ENCODE measurements at places on chromosomes 1 and 21.
A peak's percentile ranks its signal among the peaks of the same experiment; 100 is the strongest.

DNA sequence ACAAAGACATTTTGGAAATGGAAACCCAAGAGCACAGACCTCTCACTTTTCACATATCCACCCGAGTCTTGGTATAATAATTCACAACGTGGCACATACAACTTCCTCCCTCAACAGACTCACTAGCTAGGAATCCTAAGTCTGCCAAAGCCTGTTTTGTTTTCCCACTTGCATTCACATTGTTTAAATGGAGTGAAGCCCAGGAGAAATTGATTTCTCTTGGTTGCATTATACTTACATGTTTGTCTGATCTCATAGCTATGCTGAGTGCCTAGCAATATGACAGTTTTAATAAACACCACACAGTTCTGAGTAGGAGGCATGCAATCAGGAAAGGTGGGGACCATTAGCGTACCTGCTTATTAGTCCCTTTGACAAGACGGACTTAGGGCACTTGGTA is 348.6 kb upstream of the ADGRL4 start:
- no peak for DNase-seq

- no peak for DNase-seq
These were observed 58.3 kb downstream of the UBE2T start for GRCh38 chr1:202283379-202283844.

DNA sequence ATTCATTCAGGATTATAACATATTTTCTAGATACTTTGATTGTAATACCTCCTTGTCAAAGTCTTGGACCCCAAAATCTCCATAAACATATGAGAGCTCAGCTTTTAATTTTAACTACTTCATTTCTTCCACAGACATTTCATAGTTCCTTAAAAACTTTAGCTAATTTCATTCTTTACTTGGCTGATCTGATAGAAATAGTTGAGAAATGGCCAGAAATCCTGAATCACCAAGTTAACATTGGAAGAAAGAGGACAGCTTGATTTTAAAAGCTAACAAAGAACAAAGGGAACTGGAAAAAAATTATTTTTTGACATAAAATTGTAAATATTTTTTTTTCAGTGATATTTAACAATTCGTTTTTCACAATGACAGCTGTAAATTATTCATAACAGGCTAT is 216.5 kb downstream of the NTNG1 start:
- no peak for DNase-seq

GRCh38 chr21:45724345-45724961 is 80.9 kb downstream of the PCBP3 start:
- no peak for DNase-seq

DNA sequence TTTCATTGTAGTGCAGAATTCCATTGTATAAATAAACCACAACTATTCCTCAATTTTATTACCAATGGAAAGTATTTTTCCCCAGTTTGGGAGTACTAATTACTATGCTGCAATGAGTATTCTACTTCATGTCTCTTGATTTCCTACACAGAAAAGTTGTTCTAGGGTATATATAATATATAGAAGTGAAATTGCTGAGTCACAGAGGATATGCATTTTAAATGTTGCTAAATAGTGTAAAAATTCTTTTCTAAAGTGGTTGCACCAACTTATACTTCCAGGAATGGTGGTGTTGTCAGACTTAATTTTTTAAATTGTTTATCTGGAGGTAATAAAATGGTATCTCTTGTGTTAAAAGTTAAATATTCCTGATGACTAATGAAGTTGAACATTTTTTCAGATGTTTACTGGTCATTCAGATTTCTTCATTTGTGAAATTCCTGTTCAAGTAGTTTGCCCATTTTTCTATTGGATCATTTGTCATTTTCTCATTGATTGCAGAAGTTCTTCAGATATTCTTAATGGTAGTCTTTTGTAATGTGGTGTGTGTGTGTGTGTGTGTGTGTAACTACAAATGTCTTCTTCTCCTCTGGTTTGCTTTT is 19.1 kb upstream of the MYOG start:
- DNase-seq, result no peak

- DNase-seq, result no peak
These were observed 2.4 kb upstream of the RNU5D-1 start for GRCh38 chr1:44733365-44733764.

GRCh38 chr21:40095477-40095876 is 228.2 kb downstream of the PCP4 start:
- no peak for DNase-seq

- DNase-seq, result no peak
These were observed 165.3 kb upstream of the SYT6 start for GRCh38 chr1:114318961-114319360.

DNA sequence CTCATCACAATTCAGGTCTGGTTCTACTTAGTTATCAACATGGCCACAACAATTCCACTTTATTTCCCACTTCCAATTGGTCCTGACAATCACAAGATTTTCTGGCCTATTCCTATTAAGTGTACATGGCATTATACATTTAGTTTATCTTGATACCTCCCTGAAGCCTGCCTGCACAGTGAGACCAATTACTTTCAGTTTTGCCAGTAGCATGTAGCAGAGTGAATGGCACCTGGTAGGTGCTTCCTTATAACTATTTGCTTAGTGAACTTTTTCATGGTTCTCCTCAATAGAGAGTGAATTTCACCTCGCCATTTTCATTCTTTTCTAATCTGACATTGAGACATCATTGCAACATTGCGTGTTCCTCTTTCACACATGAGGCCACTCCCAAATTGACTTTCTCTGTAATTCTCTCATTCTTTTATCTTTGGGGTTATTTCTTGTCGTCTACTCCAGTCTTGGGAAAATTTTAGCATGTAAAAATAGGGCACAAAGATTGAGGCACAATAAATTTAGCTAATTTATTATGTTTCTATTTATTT is 124.3 kb downstream of the DISC1 start:
- DNase-seq, result no peak

- no peak for DNase-seq
These were observed at the start of gene LDLRAD1 for GRCh38 chr1:54017979-54018378. LDLRAD1 (minus strand) TSS chr1:54018186; CDS start chr1:54018112, 74 bp downstream.

- DNase-seq, result no peak
These were observed 24.4 kb downstream of the OR10R2 start for GRCh38 chr1:158496374-158496773.

DNA sequence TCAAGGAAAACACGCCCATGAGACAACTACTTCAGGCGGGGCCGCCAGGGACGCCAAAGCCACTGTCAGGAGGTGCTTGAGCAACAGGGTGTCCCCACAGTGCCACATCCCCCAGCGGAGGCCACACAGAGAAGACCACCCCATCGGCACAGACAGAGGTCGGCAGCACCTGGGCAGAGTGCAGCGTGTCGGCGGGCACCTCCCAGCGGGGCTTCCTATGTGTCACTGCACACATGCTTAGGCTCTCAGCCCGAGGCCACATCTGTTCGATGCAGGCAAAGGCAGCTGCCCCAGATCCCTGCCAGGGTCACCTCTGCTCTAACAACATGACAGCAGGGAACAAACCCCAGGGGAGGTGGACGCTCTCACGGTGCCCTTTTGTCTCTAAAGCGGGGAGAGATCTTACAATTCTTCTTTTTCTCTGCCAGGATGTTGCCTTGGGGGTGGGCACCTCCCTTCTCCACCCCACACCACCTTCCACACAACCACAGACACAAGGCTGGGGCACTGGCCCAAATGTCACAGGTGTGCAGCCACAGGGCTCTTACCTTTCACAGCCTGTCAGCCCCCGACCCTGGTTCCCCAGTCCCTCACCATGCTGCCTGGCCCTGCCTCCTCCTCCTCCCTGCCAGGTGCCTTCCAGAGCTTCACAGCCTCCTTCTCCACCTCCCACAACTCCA is 4.2 kb downstream of the KRTAP10-8 start:
- DNase-seq, result no peak

- DNase-seq, result no peak
These were observed 63.6 kb upstream of the KIF26B start for GRCh38 chr1:245091171-245091621.

DNA sequence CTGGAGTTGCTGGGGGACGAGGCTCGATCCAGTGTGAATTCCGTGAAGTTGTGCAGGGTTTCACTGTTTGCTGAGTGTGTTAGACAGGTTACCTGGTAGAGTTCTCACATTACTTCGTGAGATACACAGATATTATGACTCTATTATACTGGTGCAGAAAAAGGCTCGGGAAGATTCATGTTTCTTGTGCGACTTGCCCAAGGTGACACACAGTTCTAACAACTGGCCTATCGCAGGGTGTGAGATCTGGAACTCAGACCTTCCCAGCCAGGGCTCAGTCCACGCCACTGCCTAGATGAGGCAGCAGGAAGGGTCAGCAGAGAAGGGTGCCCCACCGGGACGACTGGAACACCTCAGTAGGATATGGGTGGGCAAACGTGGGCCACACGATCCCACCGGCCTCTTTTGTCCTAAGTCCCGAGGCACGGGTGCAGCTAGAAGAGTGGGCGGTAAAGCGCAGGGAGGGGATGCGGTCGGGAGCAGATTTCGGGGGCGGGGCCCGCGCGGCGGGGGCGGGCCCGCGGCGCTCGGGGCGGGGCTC is 296 bp upstream of the RNPEP start:
- DNase-seq, result peak; percentile 75

- no peak for DNase-seq
These were observed 74.6 kb downstream of the SLC25A24 start for GRCh38 chr1:108125312-108126138.

DNA sequence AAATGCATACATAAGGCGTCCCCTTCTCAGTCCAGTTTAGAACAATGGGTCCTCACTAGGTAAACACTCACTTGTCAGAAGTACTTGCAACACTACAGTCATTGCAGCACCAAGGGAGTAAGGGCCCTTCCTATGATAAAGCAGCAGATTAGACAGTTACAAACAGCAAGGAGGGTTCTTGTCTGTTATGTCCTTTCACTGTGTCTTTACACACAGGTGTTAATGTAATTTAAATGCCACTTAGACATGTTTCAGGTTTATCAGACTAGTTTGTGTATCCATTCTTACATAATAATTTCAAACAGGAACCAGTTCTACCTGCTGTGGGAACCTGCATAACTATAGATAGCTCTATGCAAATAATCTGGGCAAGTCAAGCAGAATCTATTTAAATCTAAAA is 105.6 kb upstream of the USH2A start:
- no peak for DNase-seq

DNA sequence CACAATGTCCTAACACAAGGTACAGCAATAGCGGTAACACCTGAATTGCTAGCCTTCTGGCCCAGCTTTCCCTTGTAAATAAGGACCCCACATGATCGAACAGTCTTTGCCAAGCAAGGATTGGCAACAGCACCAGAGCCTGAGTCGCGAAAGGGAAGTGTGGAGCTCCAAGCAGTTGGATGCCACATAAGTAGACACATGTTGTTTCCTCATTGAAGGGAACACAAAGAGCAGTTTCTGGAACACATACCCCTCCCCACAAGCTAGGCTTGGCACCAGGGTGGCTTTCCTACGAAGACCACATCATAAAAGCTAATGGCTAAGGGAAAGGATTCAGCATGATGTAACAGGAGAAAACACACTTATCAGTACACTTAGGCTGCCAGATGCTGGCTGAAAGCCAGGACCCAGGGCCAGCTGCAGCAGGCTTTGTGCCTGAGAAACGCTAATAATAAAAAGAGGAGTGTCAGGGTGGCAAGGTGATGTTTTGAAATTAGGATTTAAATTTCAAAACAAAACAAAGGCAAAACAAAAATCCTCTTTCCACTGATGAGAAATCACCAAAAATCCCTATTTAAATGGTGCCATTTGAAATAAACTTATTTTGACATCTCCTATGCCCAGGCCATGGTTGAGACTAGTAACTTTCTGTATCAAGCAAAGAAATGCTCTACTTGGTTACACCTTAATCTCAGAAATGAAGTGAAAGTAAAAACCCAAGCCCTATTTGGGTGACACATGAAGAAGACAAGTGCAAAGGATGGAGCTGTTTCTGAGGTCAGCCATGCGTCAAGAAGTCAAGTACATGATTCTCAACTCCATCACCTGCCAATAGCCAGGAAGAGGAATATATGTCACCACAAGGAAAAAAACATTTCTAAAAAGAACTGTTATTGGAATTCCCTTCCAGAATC is 11.9 kb upstream of the CPLANE2 start:
- DNase-seq, result no peak

GRCh38 chr1:38826886-38827285 is 32.7 kb downstream of the RRAGC start:
- DNase-seq, result no peak

- DNase-seq, result no peak
These were observed 5.5 kb downstream of the SEC16B start for GRCh38 chr1:177964336-177964735.

GRCh38 chr1:27418326-27419185 is 26.1 kb downstream of the GPR3 start:
- DNase-seq, result no peak

GRCh38 chr1:186139115-186139514 is 235.9 kb downstream of the TPR start:
- DNase-seq, result no peak

DNA sequence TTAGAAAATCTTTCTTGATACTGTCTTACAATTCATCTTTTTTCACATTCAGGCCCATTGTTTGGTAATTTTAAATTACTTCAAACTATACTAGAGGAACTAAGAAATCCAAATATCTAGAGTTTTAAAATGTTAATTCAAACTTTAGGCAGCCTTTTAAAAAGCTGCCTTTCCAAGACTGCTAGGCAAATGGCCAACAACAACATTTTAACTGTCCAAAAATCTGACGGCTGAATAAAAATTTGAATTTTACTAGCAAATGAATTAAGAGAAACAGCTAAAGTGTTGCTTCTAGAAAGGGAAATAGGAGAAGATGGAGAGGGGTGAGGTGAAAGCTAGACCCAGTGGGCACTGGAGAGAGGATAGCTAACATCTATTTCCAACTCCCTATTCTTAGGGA is 17.2 kb downstream of the DPYD start:
- DNase-seq, result no peak

DNA sequence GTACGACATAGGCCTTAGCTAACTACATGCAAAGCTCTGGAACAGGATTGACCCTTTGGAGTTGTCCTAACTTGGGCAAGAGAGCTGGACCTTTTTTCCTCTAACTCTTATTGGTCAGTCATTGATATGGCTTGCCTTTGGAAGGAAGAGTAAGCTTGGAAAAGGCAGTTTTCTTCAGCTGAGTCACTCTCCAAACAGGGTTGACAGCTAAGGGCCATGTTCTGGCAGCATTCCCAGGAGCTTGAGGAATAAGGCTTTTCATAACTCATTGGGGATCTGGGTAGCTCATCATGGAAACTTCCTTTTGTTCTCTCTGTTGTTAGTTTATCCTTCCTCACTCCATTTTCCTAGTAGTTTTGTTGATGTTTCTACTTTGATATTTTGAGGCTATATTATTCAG is 14.5 kb upstream of the ERRFI1 start:
- no peak for DNase-seq

DNA sequence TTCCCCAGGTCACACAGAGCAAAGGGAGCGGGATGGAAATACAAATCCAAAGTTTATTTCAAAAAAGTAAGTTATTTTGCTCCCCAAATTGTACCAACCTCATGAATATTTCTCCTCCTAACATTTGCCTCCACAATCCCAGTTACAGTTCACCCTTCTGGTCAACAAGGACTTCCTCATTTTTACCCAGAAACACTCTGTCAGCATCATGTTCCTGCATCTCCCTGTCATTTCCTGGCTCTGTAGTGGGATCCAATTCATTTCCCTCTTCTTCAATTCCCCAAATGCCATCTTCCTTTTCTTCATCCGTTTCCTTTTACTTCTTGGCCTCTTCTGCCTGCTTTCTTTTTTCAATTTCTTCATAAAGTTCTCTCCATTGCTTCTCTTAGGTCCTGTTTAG is 32.0 kb upstream of the EPS15 start:
- DNase-seq, result no peak

GRCh38 chr1:179146911-179147310 is 65.0 kb downstream of the TOR3A start:
- DNase-seq, result no peak

Data from 8988T (cell line).